ENCODE measurements at places on chromosomes 6 and 20.

DNA sequence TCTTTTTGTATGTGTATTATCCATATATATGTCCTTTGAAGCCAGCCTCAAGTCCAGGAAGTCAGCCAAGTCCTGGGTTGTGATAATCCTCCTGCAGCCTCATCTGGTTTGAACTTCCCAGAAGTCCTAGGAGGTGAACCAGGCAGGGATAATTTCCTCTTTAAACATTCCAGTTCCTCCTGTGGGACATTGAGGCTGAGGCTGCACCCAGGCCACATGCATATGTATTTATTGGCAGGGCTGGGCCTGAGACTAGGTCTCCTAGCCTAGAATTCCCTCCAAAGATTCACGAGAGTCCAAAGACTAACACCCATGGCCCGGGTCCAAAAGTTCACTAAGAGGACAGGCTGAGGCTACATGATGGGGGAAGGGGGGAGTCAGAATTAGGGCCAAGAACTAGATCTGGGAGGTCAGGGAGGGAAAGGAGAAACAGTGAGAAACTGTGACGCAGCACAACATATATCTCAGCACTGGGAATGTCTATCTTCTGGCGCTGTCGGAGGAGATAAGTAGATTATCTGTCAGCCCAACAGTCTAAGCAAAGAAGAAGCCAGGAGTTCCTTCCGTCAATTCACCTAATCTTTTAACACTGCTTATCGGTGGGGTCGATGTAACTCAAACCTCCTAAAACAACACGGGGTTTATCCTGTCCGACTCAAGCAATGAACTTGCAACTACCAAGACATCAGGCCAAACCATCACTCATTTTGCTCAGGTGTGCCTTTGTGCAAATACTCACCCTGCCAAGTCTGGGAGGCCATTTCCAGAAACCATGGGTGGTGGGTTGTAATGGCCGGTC lies 43.3 kb downstream of the SNX5 start:
- no peaks in the 10 kb centered on the region for H3K27me3 ChIP-seq
- H3K27ac ChIP-seq: no peak overlapping the region
- no peak overlapping the region for H3K4me3 ChIP-seq
- H3K4me1 ChIP-seq: peaks cover 5% of the 10 kb centered on the region
- no peaks in the 10 kb centered on the region for H3K36me3 ChIP-seq

DNA sequence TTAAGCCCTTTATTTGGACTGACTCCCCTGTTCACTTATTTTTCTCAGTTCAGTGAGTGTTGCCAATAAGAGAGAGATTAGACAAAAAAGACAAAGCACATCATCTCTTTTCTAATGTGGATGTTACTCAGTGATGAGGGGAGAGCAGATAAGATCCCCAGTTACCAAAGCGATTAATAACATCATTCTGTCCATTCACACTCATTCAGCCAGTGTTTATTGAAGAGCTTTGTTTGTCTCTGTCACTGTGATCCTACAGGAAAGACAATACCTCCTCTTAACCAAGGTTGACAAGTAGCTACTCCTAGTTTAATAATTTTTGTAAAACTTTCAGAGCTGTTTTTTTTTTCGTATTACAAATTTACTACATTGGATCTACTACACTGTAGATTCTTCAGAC lies 163.0 kb downstream of the EYA4 start:
- H3K4me3 ChIP-seq: no peak overlapping the region
- DNase-seq: no peak
- H3K36me3 ChIP-seq: no peaks in the 10 kb centered on the region
- peaks cover 37% of the 10 kb centered on the region for H3K4me1 ChIP-seq

DNA sequence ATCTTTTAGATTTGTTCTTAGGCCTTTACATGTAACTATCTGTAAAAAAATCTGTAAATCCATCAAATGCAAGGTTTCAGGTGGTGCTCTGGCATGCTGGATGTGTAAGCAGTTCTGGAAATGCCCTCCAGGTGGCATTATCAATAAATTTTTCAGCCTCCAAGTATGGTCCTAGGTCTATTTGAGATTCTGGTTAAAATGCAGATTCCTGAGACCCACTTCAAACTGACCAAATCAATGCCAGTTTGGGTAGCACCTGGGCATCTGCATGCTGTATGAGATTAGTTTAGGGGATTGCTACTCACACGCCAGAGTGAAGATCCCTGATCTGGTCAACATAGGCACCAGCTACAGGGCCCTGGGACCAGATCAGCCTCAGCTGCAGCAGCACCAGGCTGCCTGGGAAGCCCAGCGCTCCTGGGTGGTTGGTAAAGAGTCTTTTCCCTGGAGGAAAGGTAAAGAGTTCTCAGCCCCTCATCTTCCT lies 507.3 kb upstream of the CITED2 start:
- H3K27me3 ChIP-seq: no peaks in the 10 kb centered on the region
- no peak overlapping the region for H3K4me3 ChIP-seq
- no peak for DNase-seq
- peak overlapping the region; percentile 65 for H3K27ac ChIP-seq
- peaks cover 21% of the 10 kb centered on the region for H3K4me1 ChIP-seq

DNA sequence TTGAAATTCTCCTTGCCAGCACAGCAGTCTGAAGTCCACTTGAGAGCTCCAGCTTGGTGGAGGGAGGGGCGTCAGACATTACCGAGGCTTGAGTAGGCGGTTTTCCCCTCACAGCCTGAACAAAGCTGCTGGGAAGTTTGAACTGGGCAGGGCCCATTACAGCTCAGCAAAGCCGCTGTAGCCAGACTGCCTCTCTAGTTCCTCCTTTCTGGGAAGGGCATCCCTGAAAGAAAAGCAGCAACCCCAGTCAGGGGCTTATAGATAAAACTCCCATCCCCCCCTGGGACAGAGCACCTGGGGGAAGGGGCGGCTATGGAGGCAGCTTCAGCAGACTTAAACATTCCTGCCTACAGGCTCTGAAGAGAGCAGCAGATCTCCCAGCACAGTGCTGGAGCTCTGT lies 325.3 kb downstream of the GJA1 start:
- no peak for DNase-seq
- H3K4me3 ChIP-seq: no peak overlapping the region
- no peaks in the 10 kb centered on the region for H3K36me3 ChIP-seq
- no peak overlapping the region for H3K27ac ChIP-seq
- H3K4me1 ChIP-seq: no peaks in the 10 kb centered on the region
- no peaks in the 10 kb centered on the region for H3K27me3 ChIP-seq

GRCh38 chr20:58389324-58389967 lies 417 bp downstream of the VAPB start:
- no peaks in the 10 kb centered on the region for H3K27me3 ChIP-seq
- peak; percentile 4 for DNase-seq
- peaks cover 47% of the 10 kb centered on the region for H3K4me1 ChIP-seq
- H3K27ac ChIP-seq: peak overlapping the region; percentile 96

DNA sequence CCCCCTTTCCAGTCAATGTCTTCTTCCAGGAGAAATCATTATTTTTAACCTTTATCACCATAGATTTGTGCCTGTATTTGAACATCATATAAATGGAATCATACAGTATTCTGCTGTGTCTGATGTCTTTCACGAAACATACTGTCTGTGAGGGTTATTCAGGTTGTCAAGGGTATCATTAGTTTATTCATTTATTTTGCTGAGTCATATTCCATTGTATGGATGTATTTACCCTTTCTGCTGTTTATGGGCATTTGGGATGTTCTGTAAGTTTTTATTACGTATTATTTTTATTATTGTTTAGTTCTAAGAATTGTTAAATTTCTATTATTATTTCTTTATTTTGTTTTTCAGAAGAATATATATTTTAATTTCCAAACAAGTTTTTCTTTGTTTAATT lies 22.0 kb downstream of the DNPH1 start:
- no peak for DNase-seq
- H3K27me3 ChIP-seq: no peaks in the 10 kb centered on the region
- no peaks in the 10 kb centered on the region for H3K4me1 ChIP-seq

- DNase-seq: no peak
- H3K4me1 ChIP-seq: peaks cover 5% of the 10 kb centered on the region
- H3K27me3 ChIP-seq: peaks cover 31% of the 10 kb centered on the region
- H3K27ac ChIP-seq: no peak overlapping the region
- no peak overlapping the region for H3K4me3 ChIP-seq
Measured at GRCh38 chr20:62611819-62612218, 30.5 kb upstream of the SLCO4A1 start.

DNA sequence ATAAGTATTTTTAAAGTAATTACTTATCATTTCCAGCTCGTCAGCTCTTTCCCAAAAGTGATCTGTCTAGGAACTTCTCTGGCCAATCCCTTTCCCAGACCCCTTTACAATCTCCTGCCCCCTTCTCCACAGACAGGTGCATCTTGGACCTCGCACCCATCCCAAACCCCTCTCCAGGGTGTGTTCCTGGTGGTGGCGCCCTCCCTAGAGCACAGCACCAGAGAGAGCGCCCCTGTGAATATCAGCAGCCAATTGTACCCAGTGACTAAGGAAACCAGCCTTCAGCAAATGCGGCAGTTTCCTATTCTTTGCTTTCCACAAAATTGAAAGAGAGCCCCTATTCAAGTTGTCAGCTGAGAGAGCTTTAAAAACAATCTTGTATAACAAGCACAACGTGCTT lies 157.7 kb downstream of the RNASET2 start:
- no peak for DNase-seq
- H3K4me1 ChIP-seq: no peaks in the 10 kb centered on the region
- no peak overlapping the region for H3K4me3 ChIP-seq
- no peak overlapping the region for H3K27ac ChIP-seq

DNA sequence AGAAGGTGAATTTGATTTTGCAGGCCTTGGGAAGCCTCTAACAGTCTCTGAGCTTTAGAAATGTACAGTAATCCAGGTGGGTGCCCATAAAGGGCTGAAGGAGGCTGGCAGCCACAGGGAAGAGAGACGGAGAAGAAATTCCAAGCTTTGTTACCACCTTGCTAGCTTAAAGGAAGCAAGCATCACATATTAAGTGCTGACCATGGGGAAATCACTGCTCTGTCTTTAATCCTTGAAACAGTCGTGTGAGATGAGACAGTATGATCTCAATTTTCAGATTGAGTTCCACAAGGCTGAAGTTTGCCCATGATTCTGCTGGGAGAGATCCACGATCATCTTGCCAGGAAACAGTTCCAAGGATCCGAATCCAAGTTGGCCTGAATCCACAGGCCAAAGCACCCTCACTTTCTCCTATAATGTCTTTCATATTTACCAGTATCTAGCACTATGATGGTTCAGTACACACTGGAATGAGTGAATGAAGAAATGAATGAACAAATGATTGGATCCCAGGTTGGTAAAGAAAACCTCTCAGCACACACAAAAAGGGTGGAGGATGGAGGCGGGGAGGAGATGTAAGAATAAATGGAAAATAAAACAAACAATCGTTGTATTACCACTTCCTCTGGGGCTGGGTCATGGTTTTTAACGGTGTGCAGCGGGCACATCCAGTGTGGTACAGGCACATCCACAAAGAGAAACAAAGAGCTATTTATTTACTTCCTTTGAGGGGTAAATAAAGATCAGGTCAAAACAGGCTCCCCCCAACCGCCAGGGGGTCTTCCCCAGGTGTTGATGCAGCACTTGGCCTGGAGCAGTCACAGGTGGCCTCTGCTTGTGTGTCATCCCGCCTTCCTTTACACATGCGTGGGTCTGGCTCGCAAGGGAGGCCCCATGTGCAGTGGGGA lies 28.2 kb upstream of the TAF8 start:
- no peak overlapping the region for H3K4me3 ChIP-seq
- no peak for DNase-seq
- H3K4me1 ChIP-seq: no peaks in the 10 kb centered on the region

DNA sequence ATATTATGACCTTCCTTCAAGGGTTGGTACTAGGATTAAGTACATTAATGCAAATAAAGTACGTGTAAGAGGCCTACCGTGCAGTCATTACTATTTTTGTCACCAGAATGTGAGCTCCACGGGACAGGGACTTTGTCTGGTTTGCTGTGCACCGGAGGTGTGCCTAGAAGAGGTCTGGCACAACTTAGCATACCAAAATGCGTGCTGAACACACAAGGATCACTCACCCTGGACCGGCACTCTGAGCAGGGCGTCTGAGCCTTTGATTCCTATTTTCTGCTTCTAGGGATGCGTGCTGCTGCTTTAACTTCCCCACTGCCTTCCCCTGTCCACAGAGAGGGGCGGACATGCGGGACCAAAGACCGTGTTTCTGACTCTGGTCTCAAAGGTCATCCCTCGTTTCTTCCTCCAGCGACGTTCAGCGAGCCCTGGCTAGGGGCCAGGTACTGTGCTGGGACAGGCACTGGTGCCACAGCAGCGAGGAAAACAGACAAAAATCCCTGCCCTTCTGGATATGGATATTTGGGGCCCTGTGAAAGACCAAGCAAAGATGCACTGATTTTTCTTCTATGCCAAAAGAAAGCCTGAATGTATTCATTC lies 222.7 kb downstream of the BMP7 start:
- no peaks in the 10 kb centered on the region for H3K27me3 ChIP-seq
- no peak overlapping the region for H3K27ac ChIP-seq
- H3K4me1 ChIP-seq: no peaks in the 10 kb centered on the region
- no peaks in the 10 kb centered on the region for H3K36me3 ChIP-seq
- no peak overlapping the region for H3K4me3 ChIP-seq
- no peak for DNase-seq

DNA sequence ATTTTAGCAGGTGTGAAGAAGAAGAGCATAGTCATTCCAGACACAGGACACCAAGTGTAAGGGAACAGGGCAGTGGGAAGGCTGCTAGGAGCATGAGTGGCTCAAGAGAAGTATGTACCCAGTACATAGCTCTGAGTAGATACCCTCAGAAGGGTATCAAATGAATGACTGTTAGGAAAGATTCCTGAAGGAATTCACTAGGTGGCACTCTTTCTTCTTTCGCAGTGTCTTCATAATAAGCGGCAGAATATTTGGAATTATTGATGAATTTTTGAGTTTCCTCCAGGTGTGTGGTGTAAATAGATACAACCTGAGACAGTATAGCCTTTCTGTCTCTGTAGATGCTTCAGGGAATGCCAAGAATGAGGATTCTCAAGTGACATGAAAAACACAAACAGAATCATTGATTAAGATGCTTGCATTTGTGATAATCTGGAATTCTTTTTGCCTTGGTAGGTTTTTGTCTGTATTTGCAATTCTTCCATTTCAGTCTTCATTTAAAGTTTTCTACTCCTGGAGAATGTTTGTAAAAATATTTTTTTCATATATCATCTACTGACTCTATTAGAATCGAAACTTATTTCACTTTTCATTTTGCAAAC lies 264.3 kb upstream of the RIMS1 start:
- no peak overlapping the region for H3K27ac ChIP-seq
- H3K4me3 ChIP-seq: no peak overlapping the region
- no peak for DNase-seq
- H3K27me3 ChIP-seq: no peaks in the 10 kb centered on the region
- H3K4me1 ChIP-seq: no peaks in the 10 kb centered on the region

GRCh38 chr20:33280000-33280680 lies 2.9 kb upstream of the BPIFB1 start:
- H3K4me3 ChIP-seq: no peak overlapping the region
- H3K4me1 ChIP-seq: no peaks in the 10 kb centered on the region
- no peak for DNase-seq
- no peaks in the 10 kb centered on the region for H3K36me3 ChIP-seq

GRCh38 chr6:39835821-39836295 lies 43.7 kb downstream of the DAAM2 start:
- peaks cover 51% of the 10 kb centered on the region for H3K4me1 ChIP-seq
- H3K4me3 ChIP-seq: no peak overlapping the region
- no peaks in the 10 kb centered on the region for H3K36me3 ChIP-seq

GRCh38 chr20:46833360-46833759 lies 61.3 kb upstream of the EYA2 start:
- no peaks in the 10 kb centered on the region for H3K4me1 ChIP-seq
- H3K4me3 ChIP-seq: no peak overlapping the region
- no peak for DNase-seq
- H3K27ac ChIP-seq: no peak overlapping the region
- H3K36me3 ChIP-seq: no peaks in the 10 kb centered on the region

Data from gastrocnemius medialis (tissue), 4 donors.